DMS79 treated with DMSO at 0.1 percent for 48 hours (cell line): ENCODE measurements at places on chromosomes 4 and X.

DNA sequence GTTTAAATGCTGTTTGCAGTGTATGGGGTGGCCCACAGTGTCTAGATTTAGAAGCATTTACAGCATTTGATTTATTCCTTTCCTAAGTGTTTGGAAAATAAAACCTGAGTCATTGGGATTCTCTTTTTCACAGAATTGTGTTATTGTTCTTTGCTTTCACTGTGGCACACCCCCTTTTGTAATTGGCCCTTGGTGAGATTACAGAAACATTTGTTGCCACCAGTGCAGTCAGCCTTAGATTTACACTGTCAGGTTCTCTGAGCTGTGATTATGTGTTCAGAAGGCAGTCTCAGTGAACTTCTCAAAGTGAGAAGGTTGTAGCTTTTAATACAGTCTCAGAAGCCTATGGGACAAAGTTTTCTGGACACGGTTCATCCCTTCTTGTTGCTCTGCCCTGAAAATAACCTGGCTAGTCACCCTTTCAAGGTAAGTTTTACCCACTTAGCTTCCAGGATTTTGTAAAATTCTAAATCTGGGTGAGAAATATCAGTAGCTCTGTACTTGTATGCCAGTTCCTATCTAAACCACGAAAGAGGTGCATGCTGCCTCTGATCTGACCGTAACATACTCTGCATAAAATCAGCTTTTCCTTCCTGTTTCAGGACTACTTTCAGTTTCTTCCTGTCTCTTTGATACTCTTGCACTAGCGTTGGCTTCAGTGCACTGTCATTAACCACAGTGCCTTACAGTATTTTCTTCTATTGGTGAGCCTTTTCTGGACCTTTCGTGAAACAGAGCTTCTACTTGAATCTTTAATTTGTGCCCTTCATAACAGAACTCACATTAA lies 12.6 kb downstream of the RUFY3 start:
- DNase-seq, result peak; percentile 21

DNA sequence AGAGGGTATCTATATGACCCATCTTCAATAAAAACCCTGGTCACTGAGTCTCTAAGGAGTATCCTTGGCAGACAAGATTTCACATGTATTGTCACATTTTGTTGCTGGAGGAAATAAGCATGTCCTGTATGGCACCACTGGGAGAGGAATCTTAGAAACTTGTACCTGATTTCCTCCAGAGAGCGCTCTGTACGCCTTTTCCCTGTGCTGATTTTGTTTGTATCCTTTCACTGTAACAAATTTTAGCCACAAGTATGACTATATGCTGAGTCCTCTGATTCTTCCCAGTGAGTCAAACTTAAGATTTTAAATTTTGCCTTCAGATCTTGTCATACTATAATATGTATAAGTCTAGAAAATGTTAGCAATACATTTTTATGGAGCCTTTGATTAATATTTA lies 102.8 kb downstream of the ITIH6 start:
- no peak for DNase-seq

DNA sequence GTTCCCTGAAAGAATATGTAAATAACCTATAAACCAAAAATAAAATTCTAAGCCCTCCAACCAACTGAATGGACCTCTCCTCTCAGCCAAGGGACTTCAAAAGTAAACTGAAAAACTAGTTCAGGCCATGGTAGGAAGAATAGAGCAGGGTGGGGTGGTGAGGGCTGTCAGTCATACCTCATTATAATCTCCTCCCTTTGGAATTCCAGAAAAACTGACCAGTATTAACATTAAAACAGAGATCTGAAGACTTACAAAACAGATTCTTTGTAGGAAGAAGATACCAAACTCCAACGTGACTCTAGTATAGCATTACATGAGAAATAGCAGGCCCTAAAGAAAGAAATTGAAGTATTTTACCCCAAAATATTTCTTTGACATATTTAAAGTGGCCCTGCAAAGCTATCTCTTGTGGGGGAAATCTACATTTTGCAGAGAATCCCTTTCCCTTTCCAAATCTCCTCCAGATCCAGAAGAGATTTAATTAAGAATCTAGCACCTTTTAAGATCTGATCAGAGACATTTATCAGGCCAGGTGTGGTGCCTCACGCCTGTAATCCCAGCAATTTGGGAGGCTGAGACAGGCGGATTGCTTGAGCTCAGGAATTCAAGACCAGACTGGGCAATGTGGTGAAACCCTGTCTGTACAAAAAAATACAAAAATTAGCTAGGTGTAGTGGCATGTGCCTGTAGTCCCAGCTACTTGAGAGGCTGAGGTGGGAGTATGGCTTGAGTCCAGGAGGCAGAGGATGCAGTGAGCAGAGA lies 15.1 kb downstream of the TBC1D9 start:
- DNase-seq, result no peak

- no peak for DNase-seq
Observed at GRCh38 chrX:75181721-75182120, 25.6 kb upstream of the ABCB7 start.

- peak; percentile 41 for DNase-seq
Observed at GRCh38 chrX:111483135-111483534, 28.3 kb upstream of the SERTM2 start.

DNA sequence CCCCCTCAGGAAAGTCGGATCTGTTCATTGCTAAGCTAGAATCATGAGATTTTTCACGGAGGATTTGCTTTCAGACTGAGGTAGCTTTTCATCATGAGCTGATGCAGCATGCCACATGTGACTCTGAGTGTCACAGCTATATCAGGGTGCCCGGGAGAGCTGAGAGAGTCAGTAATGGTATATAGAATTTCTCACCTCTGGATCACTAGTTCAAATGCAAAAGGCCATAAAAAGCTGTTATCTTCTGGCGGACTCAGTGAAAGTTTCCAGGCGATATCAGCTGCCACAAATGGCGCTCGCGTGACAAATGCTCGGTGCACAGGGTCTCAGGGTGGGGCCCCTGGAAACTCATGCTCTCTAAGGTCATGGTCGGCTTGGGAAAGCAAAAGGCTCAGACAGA lies 150.1 kb downstream of the DHX15 start:
- DNase-seq, result peak; percentile 16

- no peak for DNase-seq
Observed at GRCh38 chr4:5143306-5143861, 92.1 kb downstream of the STK32B start.

- no peak for DNase-seq
Observed at GRCh38 chr4:1521821-1522361, 115.6 kb upstream of the NKX1-1 start.

- no peak for DNase-seq
Observed at GRCh38 chrX:114626323-114626722, 42.4 kb downstream of the HTR2C start.

GRCh38 chrX:143994206-143994605 lies 110.3 kb downstream of the UBE2NL start:
- DNase-seq, result no peak

GRCh38 chrX:2696698-2697215 lies 5.7 kb downstream of the CD99 start:
- no peak for DNase-seq
